ENCODE measurements at places on chromosomes 11 and 22.

GRCh38 chr11:128790196-128790595 is 76.9 kb downstream of the KCNJ1 start:
- no peak for DNase-seq

- no peak for DNase-seq
Measured at GRCh38 chr22:25658633-25659032, 83.4 kb upstream of the MYO18B start.

DNA sequence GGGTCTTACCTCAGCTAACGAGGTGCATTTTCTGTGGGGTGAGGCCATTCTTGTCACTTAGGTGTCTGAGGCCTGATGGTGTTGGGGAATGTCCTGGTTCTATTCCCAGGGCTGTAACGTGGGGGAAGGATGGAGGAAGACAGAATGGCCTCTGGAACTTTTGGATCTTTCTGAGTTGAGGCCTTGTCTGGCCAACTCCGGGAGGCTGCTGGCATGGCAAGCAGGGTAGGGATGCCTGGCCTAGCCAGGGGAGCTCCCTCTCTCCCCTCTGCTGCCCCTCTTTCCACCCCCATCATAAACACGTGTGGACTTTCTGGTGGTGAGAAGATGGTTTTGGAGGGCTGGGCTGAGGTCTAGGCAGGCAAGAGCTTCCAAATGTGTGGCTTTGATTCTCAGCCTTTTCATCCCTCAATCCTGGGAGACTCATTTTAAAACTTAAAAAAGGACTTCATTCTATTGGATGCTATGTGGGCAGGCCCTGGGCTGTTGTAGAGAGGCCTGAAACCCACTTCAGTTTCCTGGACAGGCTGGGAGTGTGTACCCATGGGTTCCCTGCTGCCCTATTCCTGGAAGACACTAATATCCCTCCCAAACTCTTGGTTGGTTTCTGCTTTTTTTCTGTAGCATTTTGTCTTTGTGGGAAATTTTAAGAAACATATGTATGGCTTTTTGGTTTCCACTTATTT is 30.9 kb downstream of the ZBTB16 start:
- DNase-seq: no peak

DNA sequence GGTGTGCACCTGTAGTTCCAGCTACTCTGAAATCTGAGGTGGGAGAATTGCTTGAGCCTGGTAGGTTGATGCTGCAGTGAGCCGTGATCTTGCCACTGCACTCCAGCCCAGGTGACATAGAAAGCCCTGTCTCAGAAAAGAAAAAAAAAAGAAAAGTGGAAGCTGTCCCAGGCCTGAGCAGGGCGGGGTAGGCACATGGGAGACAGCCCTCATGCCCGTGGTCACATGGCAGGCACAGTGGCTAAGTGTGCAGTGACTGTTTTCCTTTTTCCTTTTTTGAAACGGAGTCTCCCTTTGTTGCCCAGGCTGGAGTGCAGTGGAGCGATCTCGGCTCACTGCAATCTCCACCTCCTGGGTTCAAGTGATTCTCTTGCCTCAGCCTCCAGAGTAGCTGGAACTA is 7.8 kb downstream of the OTUB1 start:
- no peak for DNase-seq

- DNase-seq: no peak
Measured at GRCh38 chr11:65482306-65482850, 16.5 kb upstream of the MALAT1 start.

DNA sequence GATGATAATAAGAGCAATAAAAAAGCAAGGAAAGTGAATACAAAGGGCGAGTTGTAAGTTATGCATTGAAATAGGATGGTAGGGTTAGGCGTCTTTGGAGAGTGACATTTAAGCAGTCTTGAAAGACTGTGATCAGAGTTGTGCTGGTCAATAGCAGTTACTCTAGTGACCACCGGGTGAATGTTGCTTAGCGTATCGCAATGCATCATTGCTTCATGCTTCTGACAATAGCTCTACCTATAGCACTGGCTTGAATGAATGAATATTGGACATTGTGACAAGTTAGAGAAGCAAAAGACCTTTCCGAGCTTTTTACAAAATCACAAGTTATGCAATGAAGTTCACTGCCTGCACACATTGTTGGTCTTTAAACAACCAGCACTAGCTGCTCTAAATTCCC is 7.7 kb upstream of the OR8B12 start:
- no peak for DNase-seq

DNA sequence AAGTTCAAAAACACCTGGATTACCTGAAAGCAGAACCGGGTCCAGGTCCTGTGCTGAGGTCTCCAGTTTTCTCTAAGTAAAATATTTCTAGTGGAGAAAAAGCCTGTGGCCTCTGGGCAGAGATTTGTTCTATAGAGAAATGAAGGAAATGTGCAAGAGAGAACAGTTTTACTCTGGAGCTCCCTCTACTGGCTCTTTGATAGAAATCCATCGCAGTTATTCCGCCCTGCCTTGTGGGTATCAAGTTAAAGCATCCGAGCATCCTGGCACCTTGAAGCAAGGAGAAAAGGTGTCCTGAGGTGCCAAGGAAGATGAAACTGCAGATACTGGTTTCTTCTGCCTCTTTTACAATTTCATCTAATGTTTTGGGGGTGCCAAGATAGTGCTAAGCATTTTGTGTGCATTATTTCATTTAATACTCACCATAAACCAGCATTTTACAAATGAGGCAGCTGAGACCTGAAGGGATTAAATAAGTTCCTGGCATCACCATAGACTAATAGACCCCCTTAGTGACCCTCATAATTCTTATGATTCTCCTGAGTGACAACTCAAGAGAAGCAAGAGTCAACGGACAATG is 113.1 kb upstream of the HSD17B12 start:
- peak; percentile 19 for DNase-seq

DNA sequence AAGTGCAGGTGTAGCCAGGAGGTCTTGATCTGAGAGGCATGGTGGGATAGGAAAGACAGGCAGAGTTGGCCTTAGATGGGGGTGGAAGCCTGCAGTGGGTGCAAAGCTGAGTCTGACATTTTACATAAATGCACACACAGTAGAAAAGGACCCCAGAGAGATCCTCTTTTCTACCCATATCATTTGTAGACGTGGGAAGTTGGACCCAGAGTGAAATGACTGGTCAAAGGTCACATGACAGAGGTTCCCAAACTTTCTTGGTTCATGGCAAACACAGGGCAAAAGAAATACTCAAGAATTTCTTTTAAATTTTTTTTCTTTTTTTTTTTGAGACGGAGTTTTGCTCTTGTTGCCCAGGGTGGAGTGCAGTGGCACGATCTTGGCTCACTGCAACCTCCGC is 6.2 kb upstream of the FOXRED2 start:
- no peak for DNase-seq

- DNase-seq: no peak
Measured at GRCh38 chr22:29704528-29705285, 15.1 kb upstream of the CABP7 start.

- no peak for DNase-seq
Measured at GRCh38 chr11:36564376-36565030, 3.3 kb upstream of the RAG1 start.

DNA sequence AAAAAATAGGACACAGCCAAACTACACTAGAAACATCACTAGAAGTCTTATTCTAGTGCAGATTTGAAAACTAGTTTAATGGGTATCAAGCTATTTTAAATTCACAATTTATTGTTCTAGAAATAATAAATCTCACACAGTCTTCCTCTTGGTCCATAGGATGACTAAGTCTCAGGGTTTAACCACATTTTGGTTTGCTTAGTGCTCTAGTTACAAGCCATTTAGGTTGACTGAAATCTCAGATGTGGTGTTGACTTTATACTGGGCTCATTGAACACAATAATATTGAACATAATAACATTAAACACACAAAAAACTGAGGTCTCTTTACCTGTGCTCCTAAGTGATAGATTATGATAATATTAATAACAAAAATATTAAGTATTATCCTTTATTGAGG is 760.3 kb upstream of the CCDC179 start:
- DNase-seq: no peak

DNA sequence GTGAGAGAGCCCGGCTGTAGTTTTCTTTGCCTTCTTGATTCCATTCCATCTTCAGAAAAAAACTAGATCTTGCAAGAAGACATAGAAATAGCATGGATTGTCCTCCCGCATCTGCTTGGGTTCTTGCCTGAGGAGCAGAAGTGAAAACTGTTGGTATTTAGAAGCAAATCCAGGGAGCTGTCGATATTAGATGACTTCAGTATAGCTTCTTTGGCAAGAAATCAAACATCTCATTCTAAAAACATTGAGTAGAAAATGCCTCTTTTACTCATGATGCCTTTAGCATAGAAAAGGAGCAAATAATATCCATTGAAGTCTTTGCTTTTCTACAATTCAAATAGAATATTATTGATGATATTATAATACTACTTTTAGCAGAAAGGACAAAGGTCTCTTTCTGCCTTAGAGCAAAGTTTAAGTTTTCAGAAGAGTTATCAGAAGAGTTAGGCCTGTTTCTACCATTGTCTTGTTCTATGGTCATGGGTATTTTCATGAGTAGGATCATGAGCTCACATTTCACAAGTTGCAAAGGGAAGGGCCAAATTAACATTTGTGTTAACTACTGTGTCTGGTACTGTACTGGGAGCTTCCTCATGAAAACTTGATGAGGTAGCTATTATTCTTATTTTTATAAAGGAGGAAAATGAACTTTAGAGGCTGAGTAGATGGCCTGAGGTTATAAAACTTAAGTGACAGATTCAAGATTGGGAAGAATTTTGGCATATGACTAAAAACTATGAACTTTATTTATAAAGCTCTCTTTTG is 49.7 kb downstream of the EXT2 start:
- no peak for DNase-seq

DNA sequence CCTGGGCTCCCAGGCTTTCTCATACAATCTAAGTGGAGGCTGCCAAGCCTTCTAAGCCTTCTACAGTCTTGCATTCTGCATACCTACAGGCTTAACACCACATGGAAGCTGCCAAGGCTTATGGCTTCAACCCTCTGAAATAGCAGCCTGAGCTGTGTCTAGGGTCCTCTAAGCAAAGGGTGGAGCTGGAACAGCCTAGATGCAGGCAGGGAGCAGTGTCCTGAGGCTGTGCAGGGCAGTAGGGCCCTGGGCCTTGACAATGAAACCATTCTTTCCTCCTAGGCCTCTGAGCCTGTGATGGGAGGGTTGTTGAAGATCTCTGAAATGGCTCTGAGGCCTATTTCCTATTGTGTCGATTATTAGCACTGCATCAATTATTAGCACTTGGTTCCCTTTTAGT is 150.9 kb upstream of the GRK3 start:
- no peak for DNase-seq

DNA sequence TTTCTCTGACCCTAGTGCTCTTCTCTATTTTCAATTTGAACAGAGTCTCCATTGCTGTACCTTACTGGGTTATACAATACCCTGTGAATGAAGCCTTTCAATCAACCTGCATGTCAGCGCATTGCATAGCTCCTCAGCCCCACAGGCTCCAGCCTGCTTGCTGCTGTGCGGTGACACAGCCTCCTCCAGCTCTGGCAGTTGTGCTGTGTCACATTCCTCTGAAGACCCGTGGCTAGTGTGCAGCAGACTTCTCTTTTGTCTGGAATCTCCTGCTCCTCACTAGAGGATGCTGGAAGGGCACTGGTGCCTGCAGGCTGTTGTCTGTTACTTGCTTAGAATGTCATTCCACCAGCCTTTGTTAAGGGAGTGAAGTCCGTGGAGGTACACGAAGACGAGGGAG is 390.1 kb upstream of the B3GAT1 start:
- no peak for DNase-seq

DNA sequence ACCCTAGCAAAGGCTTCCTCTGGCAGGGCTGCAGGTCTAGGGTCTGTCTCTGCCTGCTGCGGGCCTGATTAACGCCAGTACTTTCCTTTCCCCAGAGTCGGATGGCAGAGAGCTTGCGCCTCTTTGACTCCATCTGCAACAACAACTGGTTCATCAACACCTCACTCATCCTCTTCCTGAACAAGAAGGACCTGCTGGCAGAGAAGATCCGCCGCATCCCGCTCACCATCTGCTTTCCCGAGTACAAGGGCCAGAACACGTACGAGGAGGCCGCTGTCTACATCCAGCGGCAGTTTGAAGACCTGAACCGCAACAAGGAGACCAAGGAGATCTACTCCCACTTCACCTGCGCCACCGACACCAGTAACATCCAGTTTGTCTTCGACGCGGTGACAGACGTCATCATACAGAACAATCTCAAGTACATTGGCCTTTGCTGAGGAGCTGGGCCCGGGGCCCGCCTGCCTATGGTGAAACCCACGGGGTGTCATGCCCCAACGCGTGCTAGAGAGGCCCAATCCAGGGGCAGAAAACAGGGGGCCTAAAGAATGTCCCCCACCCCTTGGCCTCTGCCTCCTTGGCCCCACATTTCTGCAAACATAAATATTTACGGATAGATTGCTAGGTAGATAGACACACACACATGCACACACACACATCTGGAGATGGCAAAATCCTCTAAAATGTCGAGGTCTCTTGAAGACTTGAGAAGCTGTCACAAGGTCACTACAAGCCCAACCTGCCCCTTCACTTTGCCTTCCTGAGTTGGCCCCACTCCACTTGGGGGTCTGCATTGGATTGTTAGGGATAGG is 18.6 kb downstream of the RSPH14 start:
- no peak for DNase-seq

DNA sequence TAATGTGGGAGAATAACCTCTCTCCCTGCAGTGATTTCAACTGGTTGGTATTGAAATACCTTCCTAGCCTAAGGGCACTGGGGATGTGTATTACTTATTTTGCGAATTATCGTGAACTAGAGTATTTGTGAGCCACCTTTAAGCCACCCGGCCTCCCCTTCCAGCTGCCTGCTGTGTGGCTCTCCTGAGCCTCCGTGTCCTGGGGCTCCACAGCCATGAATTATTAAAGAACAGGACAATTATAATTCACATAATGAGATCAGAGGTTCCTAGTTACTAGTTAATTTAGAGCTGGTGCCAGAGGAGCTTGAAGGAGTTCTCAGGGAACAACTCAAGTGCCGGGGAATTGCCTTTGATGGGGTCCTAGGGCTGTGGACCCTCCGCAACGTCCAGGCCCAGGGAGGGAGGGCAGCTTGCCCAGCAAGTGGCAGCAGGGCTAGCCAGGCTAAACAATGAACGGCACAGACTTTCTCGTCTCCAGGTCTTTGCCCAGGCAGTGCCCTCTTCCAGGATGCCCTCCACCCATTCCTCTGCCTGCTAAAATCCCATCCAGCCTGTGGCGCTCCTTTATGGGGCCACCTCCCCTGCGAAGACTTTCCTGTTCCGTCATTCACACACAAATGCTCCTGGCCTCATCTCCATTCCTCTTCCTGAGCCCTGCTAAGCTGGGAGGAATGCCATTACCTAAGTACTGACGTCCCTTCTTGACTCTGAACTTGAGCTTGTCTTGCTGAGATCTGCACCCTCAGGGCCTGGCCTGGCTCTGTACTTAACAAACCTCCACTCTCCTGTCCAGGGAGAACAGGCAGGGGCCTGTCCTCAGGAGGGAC is 91.5 kb downstream of the RTL6 start:
- DNase-seq: no peak

GRCh38 chr11:2768471-2769408 is 68.9 kb upstream of the KCNQ1OT1 start:
- peak; percentile 30 for DNase-seq
